SHP77 treated with DMSO at 0.1 percent for 48 hours (cell line): ENCODE measurements at places on chromosomes 2 and 18.

GRCh38 chr2:63587814-63588384 is 378 bp downstream of the WDPCP start:
- no peak for DNase-seq

DNA sequence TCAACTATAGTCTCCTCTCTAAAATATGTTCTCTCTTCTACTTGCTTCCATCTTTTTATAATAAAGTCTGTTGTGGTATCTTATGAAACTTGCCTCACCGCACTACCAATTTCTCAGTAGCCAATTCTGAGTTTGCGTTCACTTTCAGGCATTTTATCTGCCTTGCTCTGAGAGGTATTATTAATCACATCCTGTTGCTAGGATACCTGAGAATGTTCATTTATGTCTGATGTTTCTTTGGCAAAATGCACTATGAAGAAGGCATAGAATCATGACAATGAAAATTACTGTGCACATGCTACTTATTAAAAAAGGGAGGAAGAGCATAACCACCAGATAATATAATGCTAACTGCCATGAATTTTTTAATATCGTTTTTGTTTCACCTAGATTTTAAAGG is 130.2 kb downstream of the CHST9 start:
- no peak for DNase-seq

DNA sequence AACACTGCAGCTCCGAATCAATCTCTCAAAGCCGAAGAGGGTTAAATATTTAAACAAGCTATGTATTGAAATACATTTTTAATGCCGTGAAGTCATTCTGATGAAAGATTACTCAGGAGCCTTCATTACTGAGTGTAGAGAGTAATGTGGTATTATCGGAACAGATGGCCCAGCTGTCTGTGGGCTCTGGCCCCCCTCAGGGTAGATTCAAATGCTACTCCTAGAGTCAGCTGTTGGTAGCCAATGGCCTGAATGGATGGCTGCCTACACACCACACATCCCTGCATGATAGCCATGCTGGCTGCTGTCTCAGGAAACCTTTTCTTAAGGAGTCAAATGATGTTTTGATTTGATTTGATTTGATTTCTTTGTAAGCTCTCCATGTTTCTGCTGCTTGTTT is 732.3 kb upstream of the CELF4 start:
- no peak for DNase-seq

GRCh38 chr2:216170076-216170763 is 61.1 kb downstream of the XRCC5 start:
- no peak for DNase-seq

DNA sequence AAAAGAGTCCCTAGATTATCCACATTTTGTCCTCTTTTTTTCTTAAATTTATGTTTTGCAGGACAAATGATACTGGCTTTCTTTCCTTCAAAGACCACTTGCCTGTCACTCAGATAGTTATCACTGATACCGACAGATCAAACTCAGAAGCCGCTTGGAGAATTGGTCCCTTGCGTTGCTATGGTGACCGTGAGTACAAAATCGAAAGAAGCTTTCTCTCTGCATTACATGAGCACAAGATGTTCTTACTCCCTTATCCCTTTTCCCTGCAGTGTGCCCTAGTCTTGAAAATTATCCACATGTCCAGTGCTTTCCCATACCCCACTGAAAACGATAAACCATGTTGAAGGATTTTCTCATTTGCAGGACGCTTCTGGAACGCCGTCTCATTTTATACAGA is 738.5 kb downstream of the CNTNAP5 start:
- no peak for DNase-seq

- DNase-seq: peak; percentile 44
These were observed 199.9 kb downstream of the BCL2 start for GRCh38 chr18:63119647-63120046.

DNA sequence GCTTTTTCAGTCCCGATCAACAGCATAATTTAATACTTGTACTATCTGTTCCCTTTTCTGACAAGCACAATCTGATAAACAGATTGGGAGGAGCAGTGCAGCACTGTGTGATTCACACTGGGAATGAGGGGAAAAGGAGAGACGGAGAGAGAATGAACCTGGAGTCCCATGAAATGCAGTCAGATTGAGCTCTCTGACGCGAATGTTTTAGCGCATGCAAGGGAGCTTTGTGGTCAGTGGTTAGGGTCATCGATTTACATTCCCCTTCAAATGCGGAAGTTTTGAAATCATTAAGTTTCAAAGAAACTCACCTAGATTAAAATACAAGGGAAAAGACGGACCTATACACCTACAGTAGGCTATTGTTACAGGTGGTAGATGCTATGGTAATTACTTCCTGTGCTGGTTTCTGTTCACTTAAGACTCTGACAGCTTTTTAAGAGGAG is 99.6 kb downstream of the KCTD1 start:
- no peak for DNase-seq
